Left renal pelvis (tissue), 4 donors: ENCODE measurements at places on chromosomes 3 and 15.

DNA sequence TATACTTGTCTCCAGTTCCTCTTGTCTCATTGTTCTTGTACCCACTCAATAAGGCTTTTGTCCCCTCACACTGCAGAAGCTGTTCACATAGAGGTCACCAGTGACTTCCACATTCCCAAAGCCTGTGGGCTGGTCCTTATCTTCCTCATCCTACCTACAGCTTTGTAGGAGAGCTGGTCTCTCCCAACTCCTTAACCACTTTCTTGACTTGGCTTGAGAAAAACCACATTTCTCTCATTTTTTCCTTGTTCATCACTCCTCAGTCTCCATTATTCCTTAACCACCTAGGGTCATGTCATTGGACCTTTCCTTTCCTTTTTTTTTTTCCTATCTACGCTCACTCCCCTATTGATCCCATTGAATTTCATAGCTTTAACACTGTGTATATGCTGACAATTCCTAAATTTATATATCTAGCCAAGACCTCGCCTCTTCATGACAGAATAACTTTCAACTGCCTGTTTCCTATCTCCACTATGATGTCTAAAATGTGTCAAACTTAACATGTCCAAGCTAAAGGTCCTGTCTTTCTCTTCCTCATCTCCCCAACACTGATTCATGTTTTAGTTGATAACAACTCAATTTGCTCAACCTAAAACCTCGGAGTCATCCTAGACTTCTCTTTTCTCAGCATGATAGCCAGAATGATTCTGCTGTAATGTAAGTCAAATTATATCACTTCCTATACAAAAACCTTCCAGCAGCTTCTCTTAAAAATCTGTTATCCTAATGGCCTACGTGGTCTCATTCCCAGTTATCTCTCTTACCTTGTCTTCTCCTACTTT lies 49.5 kb downstream of the CEP63 start:
- no peak for DNase-seq

DNA sequence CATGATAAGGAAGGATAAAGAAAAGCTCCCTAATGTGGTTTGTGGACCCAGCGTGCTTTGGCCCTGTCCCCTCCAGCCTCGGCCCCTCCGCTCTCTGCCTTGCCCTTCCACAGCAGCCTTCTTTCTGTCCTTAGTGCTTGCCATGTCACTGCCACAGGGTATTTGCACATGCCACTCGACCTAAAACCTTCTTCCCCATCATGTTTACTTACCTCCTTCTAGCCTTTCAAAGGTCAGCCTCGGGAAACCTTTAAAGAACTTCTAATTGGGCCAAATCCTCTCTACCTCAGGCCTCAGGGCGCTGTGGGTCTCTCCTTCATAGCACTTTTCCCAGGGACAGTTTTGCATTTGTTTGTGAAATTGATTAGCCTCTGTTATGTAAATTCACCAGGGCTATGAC lies 73.0 kb downstream of the SCN11A start:
- DNase-seq, result no peak

- no peak for DNase-seq
Observed at GRCh38 chr15:92881211-92881754, 18.8 kb upstream of the CHD2 start.

GRCh38 chr15:29668120-29668602 lies 154.1 kb downstream of the TJP1 start:
- DNase-seq, result peak; percentile 38

- no peak for DNase-seq
Observed at GRCh38 chr3:149657321-149657925, 402 bp downstream of the WWTR1 start.

GRCh38 chr3:71707595-71707994 lies 17.6 kb downstream of the EIF4E3 start:
- DNase-seq, result no peak

- no peak for DNase-seq
Observed at GRCh38 chr15:75815811-75816719, 27.2 kb upstream of the UBE2Q2 start.

DNA sequence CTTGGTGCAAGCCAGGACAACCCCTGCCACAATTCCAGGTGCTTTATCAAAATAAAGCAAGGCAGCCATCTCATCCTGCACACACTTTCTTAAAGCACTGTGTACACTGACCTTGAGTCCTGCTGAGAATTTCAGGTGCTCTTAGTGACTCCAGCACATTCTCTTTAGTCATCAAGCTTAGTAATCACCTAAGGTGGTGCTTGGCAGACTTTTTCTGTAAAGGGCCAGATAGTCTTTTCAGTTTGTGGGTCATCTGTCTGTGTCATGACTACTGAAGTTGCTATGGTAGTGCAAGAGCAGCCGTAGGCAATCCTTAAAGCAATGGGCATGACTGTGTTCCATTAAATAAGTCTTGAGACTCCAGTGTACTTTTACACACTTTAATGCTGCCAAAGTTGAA lies 36.4 kb downstream of the RIOX2 start:
- DNase-seq, result no peak

DNA sequence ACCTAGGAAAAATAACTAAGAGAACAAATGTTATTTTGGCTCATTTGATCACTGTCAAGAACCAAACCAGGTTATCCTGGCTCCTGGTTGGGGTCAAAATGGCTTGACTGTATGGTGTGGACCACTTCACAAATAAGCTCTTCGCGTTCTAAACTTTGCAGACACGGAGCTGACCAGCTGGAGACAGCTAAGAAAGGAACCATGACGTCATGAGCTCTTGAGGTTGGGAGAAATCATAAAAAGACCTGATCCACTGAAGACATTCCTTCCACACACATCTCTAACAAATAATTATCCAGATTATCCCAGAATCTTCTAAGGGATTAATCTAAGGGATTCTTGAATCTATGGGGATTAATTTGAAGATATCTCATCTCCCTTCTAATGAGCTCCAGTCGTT lies 321.5 kb upstream of the IGF1R start:
- DNase-seq, result no peak

DNA sequence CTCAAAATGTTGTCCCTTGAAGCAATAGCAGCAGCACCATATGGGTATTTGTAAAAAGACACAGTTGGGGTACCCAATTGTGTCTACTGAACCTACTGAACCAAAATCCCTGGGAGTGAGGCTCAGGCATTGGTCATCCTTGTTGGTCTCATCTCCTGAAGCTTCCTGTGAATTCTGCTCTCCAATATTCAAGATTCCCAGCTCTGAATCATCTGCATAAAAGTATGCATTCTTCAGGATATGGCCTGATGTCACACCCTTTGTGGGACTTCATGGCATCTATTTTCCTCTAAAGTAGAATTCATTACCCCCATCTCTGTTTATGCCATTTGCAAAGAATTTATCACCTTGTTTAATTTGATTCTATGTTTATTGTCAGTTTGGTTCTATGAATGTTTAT lies 13.3 kb upstream of the PTX3 start:
- no peak for DNase-seq
